Stimulated activated CD4-positive, alpha-beta T cell treated with anti-CD3 and anti-CD28 coated beads, Interleukin-15, amount 100 ng/mL, for 48 hours (primary cell): ENCODE measurements at places on chromosomes 5 and 9.

- no peak for DNase-seq
Measured at GRCh38 chr5:87311405-87312279, 44.0 kb downstream of the RASA1 start.

DNA sequence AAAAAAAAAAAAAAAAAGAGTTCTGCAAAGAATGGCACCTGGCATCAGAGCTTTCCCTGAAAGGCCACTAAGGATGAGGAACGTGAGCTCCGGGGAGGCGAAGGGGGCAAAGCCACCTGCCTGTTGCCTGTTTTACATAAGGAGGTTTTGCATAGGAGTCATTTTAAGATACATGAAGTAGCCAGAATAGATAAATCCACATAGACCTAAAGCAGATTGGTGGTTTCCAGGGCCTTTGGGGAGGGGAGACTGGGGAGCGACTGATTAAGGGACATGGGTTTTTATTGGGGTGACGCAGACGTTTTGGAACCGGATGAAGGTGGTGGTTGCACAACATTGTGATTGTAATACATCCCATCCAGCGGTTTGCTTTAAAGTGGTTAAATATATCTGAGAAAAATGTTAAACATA lies 7.1 kb downstream of the NEK6 start:
- DNase-seq, result no peak

- DNase-seq, result no peak
Measured at GRCh38 chr5:26495437-26495836, 542.9 kb downstream of the CDH9 start.

GRCh38 chr5:72814104-72814503 lies 2.4 kb upstream of the TNPO1 start:
- no peak for DNase-seq

DNA sequence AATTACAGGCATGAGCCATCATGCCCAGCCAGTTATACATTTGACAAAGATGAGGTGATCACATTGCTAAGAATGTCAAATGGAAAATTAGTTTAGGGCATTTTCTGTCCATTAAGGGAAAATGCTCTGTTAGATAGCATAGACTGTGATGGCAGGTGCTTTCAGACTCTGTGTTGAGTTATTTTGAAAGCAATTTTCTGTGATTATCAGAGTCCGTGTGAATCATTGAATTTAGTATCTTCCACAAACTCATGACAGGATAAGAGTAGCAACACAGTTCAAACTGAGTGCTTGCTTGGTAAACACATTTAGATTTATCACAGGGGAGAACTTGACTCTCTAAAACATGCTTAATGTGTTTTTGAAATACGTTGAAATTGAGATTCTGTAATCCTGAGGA lies 69.0 kb downstream of the GAPVD1 start:
- DNase-seq, result no peak

GRCh38 chr5:136191304-136192014 lies 1.5 kb downstream of the SMIM32 start:
- DNase-seq, result no peak

DNA sequence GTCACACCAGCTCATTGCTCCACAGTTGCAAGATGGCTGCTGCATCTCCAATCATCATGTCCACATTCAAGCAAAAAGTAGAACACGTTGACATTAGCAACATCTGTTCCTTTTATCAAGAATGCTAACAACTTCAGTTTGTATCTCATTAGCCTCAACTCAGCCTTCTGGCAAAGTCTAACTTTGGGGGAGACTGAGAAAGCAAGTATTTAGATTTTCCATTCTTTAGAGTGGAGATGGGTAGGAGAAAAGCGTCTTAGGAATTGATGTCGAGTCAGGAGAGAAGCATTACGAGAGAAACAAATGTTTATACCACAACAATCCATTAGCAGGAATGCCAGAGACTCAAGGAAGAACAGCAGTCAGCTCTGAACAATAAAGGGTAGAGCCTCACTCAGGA lies 446.3 kb downstream of the ENC1 start:
- DNase-seq, result no peak
